ENCODE measurements at places on chromosomes 16 and 17. TPM values are rescaled to one million over a fixed set of nuclear protein-coding genes. Genes with fewer than 3 reads are reported as not detected.

Gene CD300E
- not detected for total RNA-seq

Gene CDH5
- 1,376 TPM for total RNA-seq

Gene TNFSF12
- 38.2 TPM for total RNA-seq

Gene TOX3
- 0.15 TPM for total RNA-seq

Gene ENPP7
- total RNA-seq = not detected

Gene ZDHHC1
- 18.3 TPM for total RNA-seq

Gene KCNG4
- total RNA-seq = not detected

Gene UBN1
- total RNA-seq = 50.1 TPM

Gene ABCA10
- total RNA-seq = 0.58 TPM

Gene OTOA
- 0.06 TPM for total RNA-seq

Gene ZPBP2
- total RNA-seq = not detected

Gene MFSD6L
- total RNA-seq = not detected

Gene GDPD1
- total RNA-seq = 3.0 TPM

Gene TPSG1
- total RNA-seq = not detected

Gene MT1E
- 15.1 TPM for total RNA-seq

Gene GAS7
- 1.2 TPM for total RNA-seq

Gene YPEL2
- 41.3 TPM for total RNA-seq

Gene KLHL36
- 47.5 TPM for total RNA-seq

Gene PRKCB
- not detected for total RNA-seq

Gene KRT36
- total RNA-seq = not detected

Gene NSF
- 27.9 TPM for total RNA-seq

Gene GCGR
- not detected for total RNA-seq

Gene ASPA
- total RNA-seq = not detected

Gene OSBPL7
- 14.4 TPM for total RNA-seq

Gene GPRC5B
- 109 TPM for total RNA-seq

Gene MRPL10
- 50.5 TPM for total RNA-seq

Gene TNP2
- total RNA-seq = not detected

Gene MPP2
- 1.2 TPM for total RNA-seq

Gene SPNS2
- 69.1 TPM for total RNA-seq

Gene MT1G
- not detected for total RNA-seq

Gene RBFOX1
- not detected for total RNA-seq

Gene PROCA1
- not detected for total RNA-seq

Gene CDH3
- total RNA-seq = 8.6 TPM

Gene CCL5
- 1.6 TPM for total RNA-seq

Gene SP6
- 0.48 TPM for total RNA-seq

Gene LGALS9B
- total RNA-seq = not detected

Gene KREMEN2
- total RNA-seq = 0.15 TPM

Gene AOC3
- 0.82 TPM for total RNA-seq

Gene KRTAP3-2
- total RNA-seq = not detected

Gene SLC6A2
- not detected for total RNA-seq

Gene CHST4
- total RNA-seq = not detected

Gene PLA2G10
- total RNA-seq = not detected

Gene UBTF
- total RNA-seq = 58.7 TPM

Gene MT4
- not detected for total RNA-seq

Gene CIITA
- total RNA-seq = 0.93 TPM

Gene TLCD3B
- total RNA-seq = not detected

Gene ASIC2
- 4.6 TPM for total RNA-seq

Gene KRT35
- total RNA-seq = not detected

Gene ANKRD11
- 113 TPM for total RNA-seq

Gene GP1BA
- total RNA-seq = not detected

Gene TMEM256
- 56.7 TPM for total RNA-seq

Gene SPATA32
- total RNA-seq = not detected

Gene MIEF2
- 9.1 TPM for total RNA-seq

Gene PDILT
- total RNA-seq = not detected

Gene SETD6
- 3.7 TPM for total RNA-seq

Gene CSH2
- not detected for total RNA-seq

Gene GPR139
- total RNA-seq = not detected

Gene DLG4
- 10.8 TPM for total RNA-seq

Gene HEATR9
- not detected for total RNA-seq
